Activated T-cell treated with anti-CD3 and anti-CD28 coated beads, Interleukin-2, amount 50 U/mL, for 72 hours (primary cell): ENCODE measurements at places on chromosomes 7 and 10. TPM values are rescaled to one million over a fixed set of nuclear protein-coding genes. Genes with fewer than 3 reads are reported as not detected.

GRCh38 chr7:103080923-103081322 lies 6.0 kb downstream of the ARMC10 start:
- DNase-seq = no peak

DNA sequence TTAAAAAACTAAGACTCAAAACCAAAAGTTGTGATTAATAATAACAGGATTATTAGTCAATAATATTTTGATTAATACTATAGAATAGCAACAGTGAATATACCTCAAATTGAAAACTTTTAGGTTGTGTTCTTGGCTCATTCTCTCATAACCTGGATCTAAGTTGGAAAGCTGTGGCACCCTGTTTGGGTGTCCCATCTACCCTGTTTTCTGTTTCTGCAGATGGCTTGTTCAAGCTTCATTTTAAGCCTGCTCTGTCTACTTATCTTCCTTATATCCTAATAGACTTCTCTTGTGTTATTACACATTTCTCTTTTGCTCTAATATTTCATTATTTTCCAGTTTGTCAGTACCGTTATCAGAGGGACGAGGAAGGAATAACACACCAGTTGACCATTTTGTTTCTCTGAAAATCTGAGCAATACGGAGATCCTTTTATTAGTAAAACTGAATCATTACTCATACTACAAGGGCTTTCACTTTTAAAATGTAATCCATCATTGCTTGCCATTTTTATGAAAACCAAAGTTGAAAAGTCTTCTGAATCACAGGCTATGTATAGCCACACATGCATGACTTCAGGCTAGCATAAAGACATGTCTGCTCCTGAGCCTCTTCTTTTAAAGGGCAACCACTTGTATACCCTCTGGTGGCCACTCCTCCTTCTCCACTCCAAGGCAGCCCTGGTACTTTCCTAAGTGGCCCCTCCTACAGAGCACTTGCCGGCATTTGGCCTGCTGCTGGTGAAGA lies 22.3 kb downstream of the COX15 start:
- peak; percentile 8 for DNase-seq

DNA sequence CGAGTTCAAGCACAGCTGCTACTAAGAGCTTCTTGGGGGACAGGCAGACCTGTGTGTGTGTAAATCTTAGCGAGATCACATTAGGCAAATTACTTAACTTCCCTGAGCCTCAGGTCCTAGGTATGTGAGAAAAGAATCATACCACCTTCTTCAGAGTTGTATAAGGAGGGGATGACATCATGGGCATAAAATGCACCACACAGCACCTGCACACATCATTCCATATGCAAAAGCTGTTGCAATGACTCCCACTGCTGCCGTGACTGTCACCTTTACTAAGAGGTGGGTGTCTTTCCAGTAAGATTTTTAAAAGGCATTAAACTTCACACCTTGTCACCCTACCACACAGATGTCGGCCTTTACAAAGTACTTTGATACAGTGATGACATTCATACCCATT lies 146.0 kb downstream of the FANK1 start:
- no peak for DNase-seq

DNA sequence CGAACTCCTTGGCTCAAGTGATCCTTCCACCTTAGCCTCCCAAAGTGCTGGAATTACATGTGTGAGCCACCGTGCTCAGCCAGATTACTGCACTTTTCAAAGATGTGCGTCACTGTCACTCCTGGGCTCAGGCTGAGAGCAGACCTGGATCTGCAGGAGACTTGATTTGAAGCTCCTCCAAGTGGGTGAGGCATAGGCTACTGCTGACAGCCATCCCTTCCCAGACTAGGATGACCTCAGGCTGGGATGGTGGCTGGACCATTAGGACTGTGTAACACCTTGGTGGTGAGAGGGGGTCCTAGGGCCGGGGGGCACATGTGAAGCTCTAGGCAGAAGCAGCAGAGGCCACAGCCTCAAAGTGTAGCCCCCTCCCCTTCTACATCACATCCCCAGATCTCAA lies 8.2 kb upstream of the SRRM3 start:
- no peak for DNase-seq

- no peak for DNase-seq
Observed at GRCh38 chr10:112593023-112593422, 146.0 kb downstream of the VTI1A start.

GRCh38 chr7:111168182-111168581 lies 77.3 kb downstream of the LRRN3 start:
- DNase-seq = no peak

- DNase-seq = no peak
Observed at GRCh38 chr10:78066012-78066411, 32.3 kb downstream of the RPS24 start.

The NOD1 gene
- total RNA-seq = 16.0 TPM

The ITPRID1 gene
- not detected for total RNA-seq
